NCI-H1436 treated with DMSO at 0.1 percent for 48 hours (cell line): ENCODE measurements at places on chromosomes 1 and 21.

DNA sequence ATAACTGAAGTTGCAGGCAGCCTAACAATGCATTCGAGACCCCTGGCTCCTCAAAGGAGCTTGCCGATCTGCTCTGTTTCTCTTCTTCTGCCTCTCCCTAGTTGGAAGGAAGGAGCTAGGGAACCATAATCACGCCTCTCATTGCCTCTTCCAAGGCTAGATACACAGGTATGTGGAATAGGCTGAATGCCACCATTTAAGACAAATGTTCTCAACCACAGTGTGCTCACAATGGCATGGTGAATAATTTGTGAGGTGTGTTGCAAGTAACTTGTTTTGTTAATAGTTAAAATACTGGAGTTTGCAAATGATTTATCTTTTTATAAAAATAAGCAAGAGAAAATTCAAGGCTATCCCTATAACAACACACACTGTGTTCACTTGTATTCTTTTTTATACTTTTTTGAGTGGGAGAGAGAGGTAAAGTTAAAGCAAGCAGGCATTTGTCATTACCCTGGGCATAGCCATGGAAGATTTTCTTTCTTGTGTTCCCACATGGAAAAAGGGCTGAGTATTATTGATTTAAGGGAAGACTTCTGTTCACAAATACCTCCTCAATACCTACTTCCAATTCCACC lies 45.4 kb upstream of the SYT6 start:
- no peak for DNase-seq

GRCh38 chr1:238962941-238963340 lies 423.4 kb upstream of the CHRM3 start:
- no peak for DNase-seq

GRCh38 chr1:156295391-156295947 lies at the start of gene GLMP:
Gene GLMP, minus strand, starts transcription at chr1:156295679. Its CDS starts 34 bp downstream, at chr1:156295645.
- DNase-seq: no peak

DNA sequence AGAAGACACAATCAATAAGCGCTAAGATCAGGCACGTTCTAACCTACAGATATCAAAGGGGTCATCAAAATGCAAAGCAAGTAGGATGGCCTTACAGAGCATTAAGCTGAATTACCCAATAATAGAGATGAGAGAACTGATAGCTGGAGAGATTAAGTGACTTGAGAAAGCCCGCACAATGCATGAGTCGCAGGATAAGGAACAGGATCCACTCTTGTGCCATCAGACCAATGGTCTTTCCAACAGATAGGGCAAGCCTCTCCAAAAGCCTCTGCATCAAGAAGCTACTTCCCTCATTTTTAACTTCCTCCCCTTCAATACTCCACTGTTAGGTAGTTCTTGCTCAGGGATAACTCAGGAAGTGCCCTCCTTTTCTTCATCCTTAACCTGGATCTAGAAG lies 2.6 kb downstream of the CHML start:
- DNase-seq: no peak

DNA sequence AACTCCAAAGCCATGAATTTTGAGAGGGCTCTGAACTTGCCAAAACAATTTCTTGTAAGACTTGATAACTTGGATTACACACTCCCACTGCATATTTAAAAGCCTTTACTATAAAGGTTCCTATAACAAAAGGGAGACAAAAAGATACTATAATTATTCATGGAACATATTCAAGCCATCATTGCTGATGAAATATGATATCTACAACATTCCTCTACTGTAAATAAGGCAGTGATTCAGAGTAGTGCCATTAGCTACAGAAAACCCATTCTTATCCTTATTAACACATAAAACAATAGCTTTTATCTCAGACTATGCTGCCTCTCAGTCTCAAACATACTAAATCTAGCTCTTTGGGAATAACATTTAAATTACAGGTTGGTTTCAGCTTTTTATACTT lies 675.5 kb upstream of the CXADR start:
- no peak for DNase-seq
